ENCODE measurements at places on chromosomes 3 and 15.

GRCh38 chr15:32908135-32908801 is 190.5 kb downstream of the GREM1 start:
- no peak for DNase-seq

GRCh38 chr15:95447486-95447885 is 883.0 kb upstream of the NR2F2 start:
- no peak for DNase-seq

DNA sequence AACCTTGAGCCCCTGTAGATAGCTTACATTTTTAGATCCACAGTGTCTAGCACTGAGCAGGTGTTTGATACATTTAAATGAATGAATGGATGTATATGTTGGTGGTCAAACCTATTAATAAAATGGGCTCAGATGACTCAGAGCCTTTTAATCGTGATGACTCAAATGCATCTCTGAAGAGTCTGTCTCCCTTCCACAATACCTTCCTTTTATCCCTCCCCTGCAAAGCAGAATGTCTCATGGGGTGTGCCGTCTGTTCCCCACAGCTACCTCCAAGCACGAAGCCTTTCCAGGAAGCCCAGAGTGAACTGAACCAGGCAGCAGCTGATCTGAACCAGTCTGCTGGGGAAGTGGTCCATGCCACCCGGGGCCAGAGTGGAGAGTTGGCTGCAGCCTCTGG is 303.5 kb upstream of the TPM1 start:
- no peak for DNase-seq

DNA sequence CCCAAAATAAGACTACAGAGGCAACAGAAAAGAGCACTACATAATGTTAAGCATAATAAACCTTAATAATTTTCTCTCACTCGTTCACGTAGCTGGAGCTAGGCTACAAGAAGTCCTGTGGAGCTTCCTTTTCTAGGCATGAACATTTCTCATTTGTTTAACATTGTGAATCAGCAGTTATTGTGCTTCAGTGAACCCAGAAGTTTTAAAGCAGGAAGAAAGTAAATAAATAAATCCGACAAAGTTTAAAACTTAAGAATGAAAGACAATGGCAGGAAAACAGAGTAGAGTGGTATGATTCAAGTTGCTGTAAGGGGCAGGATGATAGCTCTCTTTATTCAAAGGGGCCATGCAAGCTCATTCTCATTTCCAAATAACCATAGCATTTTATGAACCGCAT is 191.8 kb downstream of the LSAMP start:
- no peak for DNase-seq

DNA sequence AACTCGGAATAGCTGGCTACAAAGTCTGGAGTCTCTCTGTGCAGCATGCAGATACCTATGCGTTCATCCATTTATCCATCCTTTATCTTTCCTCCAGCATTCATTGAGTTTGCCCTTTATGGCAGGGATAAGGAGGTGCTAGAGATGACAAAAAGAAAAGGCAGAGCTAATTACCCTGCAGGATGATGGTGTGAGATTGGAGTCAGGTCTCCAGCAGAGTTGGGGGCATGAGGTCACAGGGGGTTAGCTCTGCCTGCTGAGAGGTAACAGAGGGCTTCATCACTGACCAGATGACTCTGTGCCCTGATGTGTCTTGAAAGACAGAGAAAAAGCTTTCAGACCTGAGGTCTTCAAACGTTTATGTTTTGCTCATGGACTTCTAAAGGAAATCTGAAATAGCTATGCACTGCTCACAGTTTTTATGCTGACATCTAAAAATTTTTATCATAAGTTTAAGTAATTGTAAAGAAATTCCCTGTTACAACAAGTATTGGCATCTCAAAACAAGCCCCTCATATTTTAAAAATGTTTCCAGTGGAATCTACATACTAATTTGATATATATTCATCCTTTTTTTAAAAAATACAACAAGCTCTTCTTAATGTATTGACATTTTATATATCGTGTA is 132.3 kb upstream of the ANKRD28 start:
- no peak for DNase-seq

DNA sequence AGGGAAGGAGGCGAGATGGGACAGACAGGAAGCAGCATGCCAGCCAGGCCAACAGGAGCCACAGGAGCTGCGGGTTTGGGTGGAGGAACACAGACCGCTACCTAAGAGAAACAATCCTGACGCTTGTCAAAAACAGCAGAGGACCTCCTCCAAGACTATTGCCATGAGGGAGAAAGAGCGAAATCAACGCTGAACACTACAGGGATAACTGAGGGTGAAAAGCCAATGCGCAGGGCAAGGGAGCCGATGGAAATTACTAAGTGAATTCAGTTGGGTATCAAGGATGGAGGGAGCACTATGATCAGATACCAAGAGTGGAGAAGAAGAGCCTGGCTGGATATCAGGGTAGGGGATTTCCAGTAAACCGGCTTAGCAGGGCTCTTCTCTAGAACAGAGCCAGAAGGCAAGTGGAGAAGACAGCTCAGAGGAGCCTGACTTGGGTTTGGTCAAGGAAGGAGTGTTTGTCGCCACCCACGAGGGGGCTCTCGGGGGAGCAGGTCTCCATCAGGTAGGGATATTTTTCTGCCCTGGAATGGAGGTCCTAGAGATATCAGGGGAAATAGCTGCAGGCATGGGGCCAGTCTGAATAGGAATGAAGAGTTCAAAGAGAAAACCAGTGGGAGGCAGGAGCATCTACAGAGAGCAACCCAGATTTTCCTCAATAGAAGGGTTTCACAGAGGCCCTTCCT is 48.4 kb downstream of the SLC41A3 start:
- no peak for DNase-seq

DNA sequence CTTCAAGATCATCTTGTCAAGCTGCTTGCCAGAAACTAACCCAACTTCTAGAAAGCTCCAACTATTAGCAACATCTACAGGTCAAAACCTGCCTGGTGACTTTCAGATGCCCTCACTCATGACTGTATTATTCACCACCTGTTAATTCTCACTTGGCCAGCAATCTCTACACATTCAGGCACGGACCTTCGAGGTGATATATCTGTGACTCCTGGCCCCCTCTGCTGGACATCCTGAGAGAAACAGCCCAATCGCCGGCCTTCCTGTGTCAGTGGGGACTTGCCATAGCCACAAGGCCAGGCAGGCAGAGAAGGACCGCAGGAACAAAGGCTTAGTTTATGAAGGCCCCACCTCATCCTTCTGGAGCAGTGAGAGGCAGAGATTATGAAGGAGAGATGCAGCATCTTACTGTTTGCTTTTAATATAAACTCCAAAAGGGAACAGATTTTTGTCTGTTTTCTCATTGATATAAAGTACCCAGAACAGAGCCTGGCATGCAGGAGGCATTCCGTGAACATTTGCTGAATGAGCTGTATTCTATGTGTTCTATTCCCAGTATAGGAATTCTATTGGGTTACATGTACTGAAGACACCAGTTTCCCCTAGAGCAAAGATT is 24.4 kb upstream of the OCA2 start:
- DNase-seq, result peak; percentile 26

- no peak for DNase-seq
These were observed 22.7 kb upstream of the PAQR5 start for GRCh38 chr15:69275933-69276560.

DNA sequence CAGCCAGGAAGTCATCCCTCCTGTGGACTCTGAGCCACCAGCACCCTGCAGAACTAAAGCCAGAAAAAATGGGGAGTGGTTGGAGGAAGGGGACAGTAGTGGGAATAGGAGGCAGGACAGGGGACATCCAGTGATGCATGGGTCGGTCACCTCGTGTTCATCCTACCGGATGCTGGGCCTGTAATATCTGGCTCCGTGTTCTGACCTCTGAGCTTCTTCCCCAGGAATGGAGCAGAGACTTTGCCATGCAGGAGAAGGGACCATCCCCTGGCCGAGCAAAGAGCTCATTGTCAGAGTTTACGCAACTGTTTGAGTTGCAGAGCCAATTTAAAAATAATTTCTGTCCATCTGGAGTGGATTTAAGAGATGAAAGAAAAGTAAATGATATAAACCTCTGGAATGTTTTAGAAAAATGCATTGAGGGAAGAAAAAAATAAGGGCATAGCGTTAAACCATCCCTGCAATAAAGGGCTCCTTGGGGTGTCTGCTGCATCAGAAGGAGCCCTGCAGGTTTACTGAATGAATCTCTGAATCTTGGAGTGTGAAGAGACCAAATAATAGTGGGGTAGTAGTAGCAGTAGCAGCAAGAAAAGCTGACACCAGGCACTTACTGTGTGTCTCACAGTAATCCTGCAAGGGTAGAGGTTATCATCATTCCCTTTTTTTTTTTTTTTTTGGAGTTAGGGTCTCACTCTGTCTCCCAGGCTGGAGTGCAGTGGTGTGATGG is 70.9 kb downstream of the AAGAB start:
- DNase-seq, result no peak

GRCh38 chr3:23114432-23114831 is 88.7 kb upstream of the UBE2E2 start:
- DNase-seq, result no peak

- DNase-seq, result no peak
These were observed 895.0 kb downstream of the TBL1XR1 start for GRCh38 chr3:176302271-176302670.

DNA sequence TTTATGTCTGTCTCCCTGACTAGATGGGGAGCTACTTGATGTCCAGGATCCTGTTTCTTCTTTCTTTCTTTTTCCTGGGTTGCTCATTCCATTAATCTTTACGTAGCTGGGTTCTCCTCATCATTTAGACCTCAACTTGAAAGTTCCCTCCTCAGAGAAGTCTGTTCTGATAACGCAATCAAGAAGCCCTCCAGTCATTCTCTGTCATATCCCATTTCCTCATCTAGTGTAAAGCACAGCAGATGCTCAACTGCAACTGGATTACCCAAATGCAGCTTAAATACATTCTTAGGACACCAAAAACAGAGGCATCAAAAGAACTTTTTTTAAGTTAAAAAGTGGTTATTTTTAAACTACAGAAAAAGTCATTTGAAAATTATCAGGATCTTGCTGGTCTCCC is 51.7 kb upstream of the ST3GAL6 start:
- DNase-seq, result no peak

- DNase-seq, result no peak
These were observed 166.1 kb downstream of the ZNF621 start for GRCh38 chr3:40690749-40691451.

DNA sequence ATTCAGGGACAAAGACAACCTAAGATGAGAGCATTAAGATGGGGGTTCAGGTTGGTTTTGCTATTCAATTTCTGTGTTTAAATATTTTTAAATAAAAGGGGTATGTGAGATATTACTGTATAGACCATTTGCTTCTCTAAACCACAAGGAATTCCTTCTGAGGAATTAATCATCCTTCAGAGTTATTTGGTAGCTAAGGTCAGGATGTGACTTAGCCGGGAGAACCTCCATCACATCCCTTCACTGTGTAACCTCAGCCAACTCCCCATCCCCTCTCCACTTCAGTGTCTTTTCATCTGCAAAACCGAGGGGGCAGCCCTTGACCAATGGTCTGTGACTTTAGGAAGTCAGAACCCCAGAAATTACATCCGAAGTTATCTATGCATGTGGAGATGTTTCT is 48.7 kb upstream of the SKOR1 start:
- no peak for DNase-seq

GRCh38 chr3:176953106-176954060 is 243.9 kb downstream of the TBL1XR1 start:
- no peak for DNase-seq

GRCh38 chr3:14793126-14793857 is 25.5 kb upstream of the FGD5 start:
- DNase-seq, result no peak

GRCh38 chr3:60578936-60579335 is 672.3 kb downstream of the FHIT start:
- no peak for DNase-seq

DNA sequence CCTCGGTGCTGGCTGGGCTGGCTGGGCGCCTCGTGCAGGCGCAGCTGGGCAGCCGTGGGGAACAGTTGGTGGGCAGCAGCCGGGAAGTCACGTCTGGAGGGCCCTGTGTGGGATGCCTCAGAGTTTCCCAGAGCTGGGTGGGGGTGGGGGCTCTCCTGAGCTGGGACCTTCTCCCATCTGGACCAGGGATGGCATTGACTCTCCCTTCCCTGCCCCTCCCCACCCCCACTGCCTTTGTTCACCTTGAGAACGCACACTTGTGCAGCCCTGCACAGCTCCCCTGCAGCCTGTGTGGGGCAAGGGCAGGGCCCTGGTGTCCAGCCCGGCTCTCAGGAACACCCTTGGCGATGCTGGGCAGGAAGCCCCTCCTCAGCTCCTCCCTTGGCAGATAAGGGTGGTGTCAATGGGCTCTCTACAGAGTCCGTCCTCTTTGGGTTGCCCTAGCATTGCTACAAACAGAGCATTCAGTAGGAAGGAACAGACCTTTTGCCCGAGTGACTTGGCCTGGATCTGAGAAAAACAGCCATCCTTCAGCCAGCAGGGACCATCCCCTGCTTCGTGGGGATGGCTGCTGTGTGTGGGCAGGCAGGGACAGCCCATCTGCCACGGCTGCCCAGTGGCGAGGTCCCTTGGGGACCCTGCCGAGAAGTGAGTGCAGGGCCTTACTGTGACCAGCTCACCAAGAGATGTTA is 25.5 kb upstream of the KLF13 start:
- no peak for DNase-seq

GRCh38 chr3:49902511-49903345 is 945 bp downstream of the MST1R start:
- no peak for DNase-seq

DNA sequence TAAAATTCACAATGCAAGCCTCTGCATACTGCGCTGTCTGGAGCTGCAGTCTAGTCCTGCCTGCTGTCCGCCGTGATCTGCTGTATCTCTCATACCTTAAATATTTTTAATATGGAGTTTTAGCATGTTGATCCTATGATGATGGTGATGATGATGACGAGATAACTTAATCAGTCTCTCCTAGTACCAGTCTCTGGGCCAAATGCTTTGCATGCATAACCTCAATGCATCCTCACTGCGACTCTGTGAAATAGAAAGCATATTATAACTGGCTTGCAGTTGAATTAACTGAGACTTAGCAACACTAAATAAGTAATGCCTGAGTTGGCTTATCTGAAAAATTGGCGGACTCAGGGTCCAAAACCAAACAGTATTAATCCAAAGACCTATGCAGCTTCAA is 38.4 kb upstream of the BCHE start:
- DNase-seq, result no peak

DNA sequence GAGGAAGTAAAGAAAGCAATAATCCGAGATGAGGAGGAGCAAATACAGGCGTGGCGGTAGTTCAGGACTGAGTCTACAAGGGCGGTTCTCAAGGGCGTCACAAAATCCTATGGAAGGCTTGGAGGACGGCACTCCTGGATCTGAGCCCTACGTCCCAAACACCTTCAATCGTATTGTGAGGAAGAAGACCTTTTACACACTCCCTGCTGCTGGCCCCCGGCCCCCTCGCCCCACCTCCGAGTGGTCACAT is 747 bp downstream of the PLD1 start:
- DNase-seq, result no peak
